Globus pallidus (tissue), 1 donor: ENCODE measurements at places on chromosomes 16 and 17.

GRCh38 chr17:633641-634101 is 81.0 kb downstream of the VPS53 start:
- DNase-seq: peak; percentile 20

- DNase-seq: no peak
Measured at GRCh38 chr17:79892457-79893241, 53.4 kb upstream of the CBX4 start.

- no peak for DNase-seq
Measured at GRCh38 chr16:55376567-55377167, 52.7 kb downstream of the IRX6 start.

GRCh38 chr16:67969254-67970039 is 1.0 kb upstream of the SLC12A4 start:
- no peak for DNase-seq

GRCh38 chr16:71259086-71259485 is 28.6 kb upstream of the HYDIN start:
- DNase-seq: no peak

DNA sequence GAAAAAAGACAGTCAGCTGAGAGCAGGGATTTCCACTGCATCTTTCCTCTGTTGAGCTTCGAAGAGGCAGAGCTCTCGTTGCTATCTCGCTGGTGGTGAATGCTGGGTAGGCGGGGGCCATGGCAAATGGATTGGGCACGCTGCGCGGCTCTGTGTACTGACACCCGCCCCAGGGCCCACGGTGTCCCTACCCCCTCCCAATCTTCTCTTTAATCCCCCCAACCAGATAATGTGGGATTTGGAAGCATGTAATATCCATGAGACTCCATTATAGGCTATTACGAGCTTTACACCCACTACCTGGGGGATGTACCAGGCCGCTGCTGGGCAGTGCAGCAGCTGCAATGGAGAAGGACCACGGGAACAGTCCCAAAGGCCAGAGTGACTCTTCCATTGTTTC is 8.3 kb downstream of the PIPOX start:
- no peak for DNase-seq

DNA sequence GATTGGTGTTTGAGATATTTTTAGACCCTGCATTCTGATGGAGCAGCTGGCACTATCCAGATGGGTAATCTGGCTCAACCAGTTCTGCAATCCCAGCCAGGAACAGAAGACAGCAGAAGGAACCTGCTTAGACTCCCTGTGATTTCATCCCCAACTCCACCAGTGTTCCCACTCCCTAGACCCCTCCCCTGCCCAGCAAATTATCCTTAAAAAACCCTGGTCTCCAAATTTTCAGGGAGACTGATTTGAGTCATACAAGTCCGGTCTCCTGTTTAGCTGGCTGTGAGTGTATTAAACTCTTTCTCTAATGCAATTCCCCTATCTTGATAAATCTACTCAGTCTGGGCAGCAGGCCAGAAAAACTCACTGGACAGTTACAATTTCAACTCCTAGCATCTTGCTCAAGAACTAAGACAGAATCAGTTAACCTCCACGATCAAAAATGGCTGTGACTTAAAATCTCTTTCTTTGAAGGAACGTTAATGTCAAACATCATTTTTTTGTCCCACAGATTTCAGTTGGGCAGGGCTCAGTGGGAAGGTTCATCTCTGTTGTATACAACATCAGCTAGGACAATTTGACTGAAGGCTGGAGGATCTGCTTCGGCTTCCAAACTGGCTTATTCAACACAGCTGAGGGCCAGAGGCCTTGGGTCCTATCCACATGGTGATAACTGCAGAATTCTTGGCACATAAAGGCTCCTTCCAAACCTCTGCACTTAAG is 4.9 kb upstream of the RBL2 start:
- no peak for DNase-seq

DNA sequence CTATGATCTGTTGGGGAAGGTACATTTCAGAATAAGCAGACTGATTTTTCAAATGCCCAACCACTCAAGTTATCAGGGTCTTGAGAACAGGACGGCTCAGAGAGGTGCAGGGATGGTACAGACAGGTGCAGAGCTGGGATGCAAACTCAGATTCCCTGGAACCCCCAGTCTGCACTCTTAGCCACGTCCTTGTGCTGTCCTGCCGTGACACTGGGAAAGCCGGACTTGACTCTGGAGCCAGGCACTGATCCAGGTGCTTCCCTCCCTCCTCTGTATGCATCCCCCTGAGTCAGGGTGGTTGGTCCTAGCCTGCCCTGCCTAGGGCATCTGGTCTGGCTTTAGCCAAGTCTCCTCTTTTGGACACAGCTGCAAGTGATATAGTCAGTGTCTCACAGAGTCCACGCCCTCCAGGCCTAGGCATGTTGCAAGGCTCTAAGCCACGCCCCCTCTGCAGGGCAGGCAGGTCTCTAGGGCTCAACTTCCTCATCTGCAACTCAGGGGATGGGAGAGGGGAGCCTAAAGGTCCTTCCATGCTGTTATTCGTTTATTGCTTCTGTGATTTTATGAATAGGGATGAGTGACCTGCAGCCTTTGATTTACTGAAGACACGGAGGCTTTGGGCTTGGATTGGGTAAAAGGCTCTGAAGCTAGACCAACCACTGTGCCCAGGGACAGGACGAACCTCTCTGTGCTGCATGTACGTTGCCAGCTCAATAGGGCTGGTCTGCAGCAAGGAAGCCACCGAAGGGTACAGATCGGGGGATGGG is 97.3 kb downstream of the SDK2 start:
- DNase-seq: no peak

DNA sequence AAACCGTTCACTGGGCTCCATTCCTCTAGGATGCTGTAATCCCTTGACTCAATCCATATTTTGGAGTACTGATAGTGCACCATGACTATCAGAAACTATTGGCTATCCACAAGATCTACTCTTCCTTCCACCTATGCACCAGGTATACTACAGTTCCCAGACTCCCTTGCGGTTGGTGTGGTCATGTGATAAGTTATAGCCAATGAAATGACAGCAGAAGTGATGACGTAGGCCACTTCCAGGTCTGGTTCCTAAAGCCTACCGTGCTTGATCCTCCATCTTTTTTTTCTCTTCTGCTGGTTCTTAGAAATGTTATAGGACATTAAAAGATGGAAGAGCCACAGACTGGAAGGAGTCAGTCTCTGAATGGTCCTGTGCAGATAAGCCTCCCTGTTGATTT is 278.8 kb upstream of the C16orf82 start:
- DNase-seq: no peak

GRCh38 chr17:54353789-54354525 is 531.2 kb downstream of the KIF2B start:
- no peak for DNase-seq
